ENCODE measurements at places on chromosomes 3 and 15.
A peak's percentile ranks its signal among the peaks of the same experiment; 100 is the strongest.

GRCh38 chr3:151328298-151328995, 902 bp downstream of the P2RY13 start:
- DNase-seq = no peak

DNA sequence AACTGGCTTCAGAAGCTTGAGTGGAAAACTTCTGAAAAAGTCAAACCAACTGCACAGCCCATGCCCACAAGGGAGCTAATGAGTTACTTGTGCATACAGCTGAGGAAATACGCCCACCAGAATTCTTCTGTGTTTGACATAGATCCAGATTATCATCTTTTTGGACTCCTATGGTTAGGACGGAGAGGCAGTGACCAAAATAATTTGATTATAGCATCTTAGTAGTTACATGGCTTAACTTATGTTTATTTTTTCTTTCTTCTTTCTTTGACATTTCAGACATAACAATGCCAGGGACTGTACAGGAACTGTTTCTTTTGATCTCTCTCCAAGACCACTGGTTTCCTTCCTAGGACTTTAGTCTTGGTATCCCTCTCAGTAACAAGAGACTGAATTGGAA, 246.1 kb upstream of the RASGRP1 start:
- no peak for DNase-seq

DNA sequence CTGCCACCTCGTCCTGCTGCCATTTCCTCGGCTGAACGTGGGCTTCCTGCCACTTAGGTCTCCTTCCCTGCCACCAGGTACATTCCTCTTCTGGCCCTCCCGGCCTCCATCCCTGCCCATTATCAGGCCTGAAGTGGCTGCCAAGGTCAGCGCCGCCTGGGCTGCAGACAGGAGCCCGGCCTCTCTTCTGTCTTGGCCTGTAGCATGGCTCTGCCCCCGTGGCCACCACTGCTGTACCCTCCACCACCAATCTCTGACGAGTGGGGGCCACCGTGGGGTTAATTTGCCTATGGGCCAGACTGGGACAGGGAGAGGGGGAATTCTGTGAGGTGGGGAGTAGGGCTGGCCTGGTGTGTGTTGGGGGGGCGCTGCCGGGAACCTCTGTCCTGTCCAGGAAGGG, 2.0 kb upstream of the BAHD1 start:
- no peak for DNase-seq

DNA sequence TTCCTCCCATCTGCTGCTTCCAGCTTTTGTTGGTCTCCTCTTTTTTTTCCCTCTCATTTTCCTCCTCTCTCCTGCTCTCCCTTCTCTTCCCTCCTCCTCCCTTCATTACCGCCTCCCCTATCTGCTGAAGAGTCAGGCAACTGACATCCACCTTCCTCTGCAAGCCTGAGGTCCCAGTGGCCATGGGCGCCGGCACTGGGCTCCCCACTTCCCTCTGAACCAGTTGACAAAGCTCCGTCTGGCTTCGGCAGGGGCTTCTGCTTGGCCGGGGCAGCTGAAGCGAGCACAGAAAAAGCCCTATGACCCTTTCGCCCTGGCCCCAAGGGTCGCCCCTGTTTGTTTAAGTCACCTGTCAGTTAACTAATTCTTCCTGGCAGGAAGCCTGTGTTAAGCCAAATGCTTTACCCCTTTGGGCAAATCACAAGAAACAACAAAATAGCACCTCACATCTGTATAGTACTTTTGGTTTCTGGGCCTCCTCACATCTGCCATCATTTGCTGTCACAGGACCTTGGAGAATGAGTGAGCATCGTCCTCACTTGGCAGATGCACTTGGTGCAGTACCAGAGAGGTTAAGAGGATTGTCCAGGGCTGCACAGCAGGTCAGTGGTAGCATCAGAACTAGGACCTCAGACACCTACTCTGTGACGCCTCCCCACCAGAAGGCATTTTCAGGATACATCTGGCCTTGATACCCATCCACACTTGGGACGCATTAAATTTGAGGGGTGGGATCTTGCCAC, 27.7 kb downstream of the ITGA11 start:
- peak; percentile 6 for DNase-seq

DNA sequence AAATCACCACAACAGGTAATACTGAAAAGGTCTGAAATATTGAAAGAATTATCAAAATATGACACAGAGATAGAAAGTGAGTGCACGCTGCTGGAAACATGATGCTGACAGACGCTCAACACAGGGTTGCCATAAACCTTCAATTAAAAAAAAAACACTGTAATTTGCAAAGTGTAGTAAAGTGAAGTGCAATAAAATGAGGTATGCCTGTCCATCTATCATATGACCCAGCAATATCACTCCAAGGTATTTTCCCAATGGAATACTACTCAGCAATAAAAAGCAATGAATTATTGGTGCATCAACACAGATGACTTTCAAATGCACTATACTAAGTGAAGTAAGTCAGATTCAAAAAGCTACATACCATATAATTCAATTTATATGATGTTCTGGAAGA, 47.6 kb upstream of the SLC12A8 start:
- DNase-seq = no peak

DNA sequence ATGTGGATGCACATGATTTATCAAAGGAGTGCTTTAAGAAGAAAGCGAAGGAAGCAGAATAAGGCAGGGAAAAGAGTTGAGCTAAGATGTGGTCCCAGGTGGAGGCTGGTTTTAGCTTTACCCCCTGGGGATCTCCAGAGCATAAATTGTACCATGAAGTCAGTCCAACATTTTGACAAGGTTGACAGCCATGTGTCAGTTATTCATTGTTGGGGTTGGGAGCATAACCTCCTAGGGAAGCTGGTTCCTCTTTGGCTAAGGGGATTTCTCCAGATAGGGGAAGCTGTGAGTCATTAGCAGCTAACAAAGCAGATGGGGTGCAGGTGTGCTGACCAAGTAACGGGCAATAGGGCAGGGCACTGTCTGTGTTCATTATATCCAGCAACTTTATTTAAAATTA, 123.7 kb upstream of the IGSF10 start:
- DNase-seq = no peak

GRCh38 chr3:16600780-16601536, 4.3 kb downstream of the DAZL start:
- DNase-seq = peak; percentile 68

GRCh38 chr3:73552700-73553099, 72.0 kb downstream of the PDZRN3 start:
- DNase-seq = no peak

DNA sequence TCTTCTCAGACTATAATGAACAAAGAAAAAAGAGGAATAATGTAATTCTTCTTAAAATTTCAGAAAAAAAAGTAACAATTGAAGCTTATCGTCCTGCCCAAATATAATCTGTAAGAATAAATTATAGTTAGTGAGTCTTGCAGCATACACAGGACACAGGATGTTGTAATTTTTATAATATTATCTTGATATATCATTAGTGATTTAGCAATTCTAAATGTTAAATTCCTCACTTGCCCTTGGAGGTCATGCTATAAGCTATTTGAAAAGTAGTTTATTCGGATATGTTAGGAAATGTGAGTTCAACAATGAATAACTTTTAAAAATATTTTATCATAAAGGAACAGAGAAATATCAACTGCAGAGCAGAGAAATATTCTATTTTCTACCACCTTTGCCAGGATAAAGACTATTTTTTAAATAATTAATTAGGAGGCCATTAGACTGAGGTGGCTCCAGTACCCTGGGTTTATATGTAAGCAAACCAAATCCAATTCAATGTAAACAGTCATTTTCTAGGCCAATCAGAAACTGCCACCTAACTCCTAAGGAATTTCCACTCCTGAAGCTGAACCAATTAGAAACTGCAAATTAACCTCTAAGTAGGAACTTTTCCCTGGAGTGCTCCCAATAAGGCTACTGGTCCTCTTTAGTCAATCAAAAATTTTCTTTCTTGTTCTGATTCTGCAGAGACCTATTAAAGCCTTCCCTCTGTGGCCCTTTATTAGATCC, 1109.3 kb downstream of the ROBO2 start:
- DNase-seq = no peak

- DNase-seq = no peak
These were observed 437.9 kb downstream of the SOX2 start for GRCh38 chr3:182149594-182149993.

DNA sequence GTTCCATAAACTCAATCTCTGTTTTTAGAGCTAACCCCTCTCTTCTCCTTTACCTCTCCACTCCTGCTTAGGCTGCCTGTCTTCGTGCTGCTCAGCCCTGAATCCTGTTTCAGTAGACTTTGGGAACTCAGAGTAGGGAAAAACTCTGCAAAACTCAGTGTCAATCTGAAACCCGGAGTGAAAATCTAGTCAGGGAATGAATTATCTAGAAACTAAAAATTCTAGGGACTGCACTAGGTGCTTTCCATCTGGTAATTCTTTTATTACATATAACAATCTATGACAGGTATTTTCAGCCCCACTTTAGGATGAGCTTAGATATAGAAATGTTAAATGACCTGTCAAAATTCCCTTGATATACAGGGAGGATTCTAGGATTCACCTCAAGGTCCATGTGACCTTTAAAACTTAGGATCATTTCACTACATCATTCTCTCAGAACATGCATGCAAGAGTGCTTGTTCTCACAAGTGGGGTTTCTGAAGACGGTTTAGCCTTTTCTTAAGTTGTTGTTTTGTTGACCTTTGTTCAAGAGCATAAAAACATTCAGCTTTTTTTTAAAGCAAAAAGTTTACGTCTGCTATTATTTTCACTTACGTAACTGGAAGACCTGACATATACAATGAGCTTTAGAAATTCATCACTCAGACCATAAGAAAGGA, 108.2 kb upstream of the MBNL1 start:
- no peak for DNase-seq

DNA sequence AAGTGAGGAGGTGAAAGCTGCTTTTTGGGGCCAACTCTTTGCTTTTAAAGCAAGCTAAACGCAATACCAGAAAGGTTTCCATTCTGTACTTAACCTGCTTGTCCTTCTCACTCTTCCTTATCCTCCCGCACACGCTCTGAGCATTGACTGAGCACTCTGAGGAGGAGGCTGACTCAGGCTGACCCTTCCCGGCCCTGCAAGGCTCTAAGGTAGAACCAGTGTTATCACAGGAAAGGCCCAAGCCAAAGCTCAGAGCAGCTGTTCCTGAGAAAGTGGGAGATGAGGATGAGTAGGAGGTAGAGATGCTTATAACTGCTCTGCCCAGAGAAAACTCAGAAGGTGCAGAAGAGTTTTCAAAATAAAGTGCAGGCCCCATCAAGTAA, 2.3 kb downstream of the B3GNT5 start:
- no peak for DNase-seq

DNA sequence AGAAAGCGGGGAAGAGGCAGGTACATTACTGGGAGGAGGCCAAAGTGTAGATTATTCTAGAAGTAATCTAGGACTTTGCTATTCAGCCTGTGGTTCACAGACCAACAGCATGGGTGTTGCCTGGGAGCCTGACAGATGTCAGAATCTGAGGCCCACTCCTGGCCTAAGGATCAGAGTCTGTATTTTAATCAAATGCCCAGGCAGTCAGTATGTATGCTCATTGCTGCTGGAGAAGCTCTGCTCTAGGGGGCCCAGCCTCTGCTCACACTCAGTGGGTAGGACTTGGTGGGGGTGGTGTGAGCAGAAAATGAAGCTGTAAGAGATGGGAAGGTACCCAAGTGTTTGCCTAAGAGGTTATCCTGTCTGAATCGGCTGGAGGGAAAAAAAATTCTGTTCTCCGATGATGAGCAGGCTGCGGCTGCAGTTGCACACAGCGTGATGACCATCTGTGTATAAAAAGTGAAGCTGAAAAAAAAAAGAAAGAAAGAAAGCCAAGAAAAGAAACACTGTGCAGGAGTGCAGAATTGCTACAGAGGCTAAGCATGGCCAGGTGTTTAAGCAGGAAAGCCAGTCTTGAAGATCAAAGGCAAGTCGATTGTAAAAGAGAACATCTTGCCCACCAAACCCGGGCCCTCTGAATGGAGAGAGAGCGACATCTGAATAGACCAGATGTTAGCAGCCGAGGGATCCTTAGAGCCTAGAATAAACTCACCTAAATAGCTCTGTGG, 65.2 kb downstream of the EIF4E3 start:
- no peak for DNase-seq

- DNase-seq = peak; percentile 42
These were observed 35.4 kb downstream of the ARHGAP31 start for GRCh38 chr3:119329551-119329950.

GRCh38 chr3:142615171-142615570, 19.0 kb downstream of the PLS1 start:
- no peak for DNase-seq

DNA sequence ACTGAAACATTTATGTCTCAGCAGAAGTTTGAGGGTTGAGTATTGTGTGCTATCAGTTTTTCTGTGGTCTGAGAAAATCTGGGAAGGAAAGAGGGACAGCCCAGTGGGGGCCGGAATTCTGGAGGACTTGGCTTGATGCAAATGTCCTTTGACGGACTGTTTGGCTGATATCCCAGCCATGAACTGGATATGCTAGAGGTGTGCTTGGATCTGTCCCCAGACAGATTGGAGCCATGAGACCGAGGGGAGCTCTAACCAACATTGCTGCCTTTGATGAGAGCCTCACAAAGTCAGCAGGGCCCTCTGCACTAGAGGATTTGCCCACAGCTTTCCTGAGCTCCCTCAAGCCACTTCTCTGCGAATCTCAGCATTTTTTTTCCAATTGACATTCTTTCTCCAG, 405.6 kb downstream of the NTRK3 start:
- no peak for DNase-seq

DNA sequence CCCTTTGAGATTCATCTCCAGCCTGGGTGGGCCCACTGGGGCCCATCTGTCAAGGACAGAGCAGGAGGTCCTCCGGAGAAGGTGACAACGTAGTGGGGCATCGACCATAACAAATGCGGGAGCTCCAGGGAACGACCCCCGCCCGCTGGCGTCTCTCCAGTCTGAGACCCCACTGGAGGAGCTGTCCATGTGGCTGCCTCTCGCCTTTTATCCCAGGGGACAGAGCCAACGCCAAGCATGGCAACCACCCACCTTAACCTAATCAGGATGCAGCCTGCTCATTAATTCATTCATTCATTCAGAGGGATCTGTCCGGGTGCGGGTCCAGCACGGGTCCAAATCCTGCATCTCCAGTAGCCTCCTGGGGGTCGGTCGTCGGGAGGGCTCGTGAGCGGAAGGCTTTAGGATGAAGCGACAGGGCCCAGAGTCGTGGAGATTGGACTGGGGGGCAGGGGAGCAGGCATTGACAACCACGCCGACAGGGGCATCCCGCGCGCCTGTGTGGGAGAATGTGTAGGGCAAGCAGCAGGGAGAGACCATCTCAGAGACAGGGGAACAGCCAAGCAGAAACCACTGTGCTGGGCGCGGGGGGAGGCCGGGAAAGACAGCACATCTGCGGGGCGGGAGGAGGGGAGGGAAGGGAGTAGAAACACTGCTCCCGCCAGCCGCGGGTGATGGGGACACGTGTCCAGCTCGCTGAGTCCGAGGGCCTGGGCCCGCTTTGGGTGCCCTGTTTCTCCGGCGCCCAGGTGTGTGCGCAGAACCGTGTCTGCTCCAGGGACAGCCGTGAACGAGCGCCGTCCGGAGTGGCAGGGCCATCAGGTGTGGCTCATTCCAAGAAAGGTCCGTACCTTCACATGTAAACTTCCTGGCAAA, 1.9 kb downstream of the PIGZ start:
- DNase-seq = no peak

- DNase-seq = peak; percentile 72
These were observed 93.5 kb upstream of the ARRDC4 start for GRCh38 chr15:97866959-97867358.

Measured in right hindlimb (tissue), 1 donor.